B cell (primary cell): ENCODE measurements at places on chromosomes 3 and 15. TPM values are rescaled to one million over a fixed set of nuclear protein-coding genes. Genes with fewer than 3 reads are reported as not detected.

Gene NMNAT3
- total RNA-seq, result 2.7 and 3.3 TPM in 2 replicates

Gene GABRR3
- total RNA-seq, result not detected in 2 replicates

Gene GOLGA6L7
- total RNA-seq, result not detected in 2 replicates

Gene GMNC
- total RNA-seq, result not detected in 2 replicates

Gene TMEM266
- not detected in 2 replicates for total RNA-seq

Gene TMEM89
- total RNA-seq, result not detected in 2 replicates

Gene COL6A6
- total RNA-seq, result not detected in 2 replicates

Gene BUB1B
- 2.9 and 4.4 TPM in 2 replicates for total RNA-seq

Gene DUOXA1
- 0.74 TPM in 1 of 2 replicates, not detected in the other for total RNA-seq

Gene CCR3
- not detected in 2 replicates for total RNA-seq

- no peaks in the 10 kb centered on the region for H3K36me3 ChIP-seq
- H3K27me3 ChIP-seq, result no peaks in the 10 kb centered on the region
- peaks cover 8% of the 10 kb centered on the region for H3K4me1 ChIP-seq
- H3K27ac ChIP-seq, result peak overlapping the region; percentile 40
- H3K4me3 ChIP-seq, result no peak overlapping the region
These were observed 229.7 kb upstream of the TBL1XR1 start for GRCh38 chr3:177426878-177427495.

DNA sequence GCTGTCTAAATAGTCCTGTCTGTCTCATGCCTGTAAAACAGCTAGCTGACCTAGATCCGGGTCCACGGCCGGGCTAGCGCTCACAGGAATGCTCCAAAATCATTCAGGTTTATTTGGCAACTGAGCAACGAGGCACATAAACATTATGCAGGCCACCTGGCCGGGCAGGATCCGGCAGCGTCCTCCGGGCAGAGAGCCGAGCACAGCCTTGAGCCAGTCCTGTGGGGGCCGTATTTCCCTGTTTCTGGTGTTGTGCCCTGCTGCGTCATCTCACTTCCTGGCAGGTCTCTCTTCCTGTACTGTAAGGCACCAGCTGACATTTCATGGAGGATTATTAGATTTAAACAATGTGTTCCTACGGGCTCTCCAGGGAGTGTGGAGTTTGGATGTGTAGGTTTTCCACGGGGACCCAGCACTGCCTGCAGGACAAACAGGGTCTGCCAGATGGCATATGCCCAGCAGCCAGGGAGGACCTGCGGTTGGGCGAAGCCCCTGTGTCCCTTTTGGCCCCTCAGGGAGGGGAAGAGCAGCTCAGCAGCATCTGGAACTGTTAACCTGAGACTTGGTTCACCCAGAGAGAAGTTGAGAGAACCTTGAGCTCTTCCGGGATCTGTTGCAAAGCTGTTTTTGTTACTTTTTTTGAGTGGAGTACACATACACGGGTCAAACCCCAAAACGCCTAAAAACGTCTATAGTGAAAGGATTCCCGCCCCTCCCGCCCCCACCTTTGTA, 16.6 kb upstream of the LRRK1 start:
- no peak overlapping the region for H3K27ac ChIP-seq
- DNase-seq, result no peak
- H3K36me3 ChIP-seq, result no peaks in the 10 kb centered on the region
- peak overlapping the region; percentile 5 for H3K4me3 ChIP-seq
- no peaks in the 10 kb centered on the region for H3K27me3 ChIP-seq
- no peaks in the 10 kb centered on the region for H3K4me1 ChIP-seq

GRCh38 chr3:114571363-114571762, 277.5 kb downstream of the TIGIT start:
- peaks cover 5% of the 10 kb centered on the region for H3K4me1 ChIP-seq
- H3K36me3 ChIP-seq, result no peaks in the 10 kb centered on the region
- no peak overlapping the region for H3K4me3 ChIP-seq
- H3K27ac ChIP-seq, result no peak overlapping the region

DNA sequence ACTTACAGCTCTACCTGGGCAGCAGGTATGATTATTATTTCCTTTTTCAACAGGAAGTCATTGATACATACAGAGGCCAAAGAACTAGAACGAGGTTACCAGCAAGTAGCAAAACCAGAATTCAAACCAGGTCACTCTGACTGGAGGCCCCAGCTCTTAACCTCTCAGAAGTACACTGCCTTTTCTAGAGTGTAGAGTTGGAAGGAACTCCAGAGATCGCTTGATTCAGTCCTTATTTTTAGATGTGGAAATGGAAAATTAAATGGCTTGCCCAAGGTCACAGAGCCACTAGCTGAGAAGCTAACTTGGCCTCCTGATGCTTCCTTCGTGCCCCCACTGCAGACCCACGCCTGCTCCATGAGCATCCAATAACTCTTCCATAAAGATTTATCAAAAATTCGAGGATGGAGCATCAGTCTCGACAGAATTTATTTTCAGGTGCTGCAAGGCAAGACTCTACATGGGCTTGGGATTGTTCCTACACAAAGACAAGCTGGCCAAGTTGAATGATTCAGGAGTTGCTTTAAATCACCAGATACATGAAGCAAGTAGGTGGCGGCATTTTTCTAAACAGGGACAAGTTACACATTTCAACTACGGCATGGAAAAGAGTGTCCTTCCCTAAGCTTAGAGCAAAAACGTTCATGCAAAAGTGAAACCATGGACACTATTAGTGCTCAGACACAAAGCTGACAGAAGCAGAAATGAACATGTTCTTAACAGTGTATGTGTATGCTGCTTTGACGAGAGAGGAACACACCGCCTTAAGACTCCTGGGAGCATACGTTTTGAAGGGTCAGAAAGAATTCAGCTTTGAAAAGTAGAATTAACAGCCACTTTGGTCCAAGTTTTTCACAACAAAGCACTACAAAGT, 235.7 kb downstream of the THRB start:
- H3K4me3 ChIP-seq, result no peak overlapping the region
- no peaks in the 10 kb centered on the region for H3K27me3 ChIP-seq
- no peaks in the 10 kb centered on the region for H3K36me3 ChIP-seq
- H3K4me1 ChIP-seq, result no peaks in the 10 kb centered on the region
- H3K27ac ChIP-seq, result no peak overlapping the region

DNA sequence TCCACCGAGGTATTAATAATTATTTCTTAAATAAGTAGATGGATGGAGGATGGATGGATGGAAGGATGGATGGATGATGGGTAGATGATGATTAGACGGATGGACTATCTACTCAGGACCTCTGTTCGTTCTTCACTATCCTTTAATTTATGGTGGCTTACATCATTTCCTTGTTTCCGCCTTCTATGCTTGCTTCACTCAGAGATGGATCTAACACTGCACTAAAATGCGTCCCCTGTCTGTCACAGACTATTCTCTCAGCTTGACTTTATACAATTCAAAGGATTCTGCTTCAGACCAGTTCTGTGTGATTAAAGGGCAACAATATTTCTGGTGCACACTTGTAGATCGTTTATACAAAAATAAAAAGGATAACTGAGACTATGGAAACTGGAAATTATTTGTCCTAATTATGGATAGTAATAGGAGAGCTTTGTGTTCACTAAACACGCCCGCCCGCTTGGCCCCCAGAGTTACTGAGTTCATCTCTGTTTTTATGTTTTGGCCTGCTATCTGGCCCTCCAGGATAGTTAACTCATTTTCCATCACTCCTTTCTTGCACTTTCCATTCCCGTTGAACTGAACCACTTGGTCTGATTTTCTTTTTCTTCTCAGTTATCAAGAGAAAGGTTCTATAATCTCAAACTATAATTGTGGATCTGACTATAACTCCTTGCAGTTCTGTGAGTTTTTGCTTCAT, 41.4 kb upstream of the CA12 start:
- H3K4me1 ChIP-seq, result no peaks in the 10 kb centered on the region
- no peak overlapping the region for H3K4me3 ChIP-seq
- DNase-seq, result no peak
- H3K27ac ChIP-seq, result no peak overlapping the region
- no peaks in the 10 kb centered on the region for H3K36me3 ChIP-seq

DNA sequence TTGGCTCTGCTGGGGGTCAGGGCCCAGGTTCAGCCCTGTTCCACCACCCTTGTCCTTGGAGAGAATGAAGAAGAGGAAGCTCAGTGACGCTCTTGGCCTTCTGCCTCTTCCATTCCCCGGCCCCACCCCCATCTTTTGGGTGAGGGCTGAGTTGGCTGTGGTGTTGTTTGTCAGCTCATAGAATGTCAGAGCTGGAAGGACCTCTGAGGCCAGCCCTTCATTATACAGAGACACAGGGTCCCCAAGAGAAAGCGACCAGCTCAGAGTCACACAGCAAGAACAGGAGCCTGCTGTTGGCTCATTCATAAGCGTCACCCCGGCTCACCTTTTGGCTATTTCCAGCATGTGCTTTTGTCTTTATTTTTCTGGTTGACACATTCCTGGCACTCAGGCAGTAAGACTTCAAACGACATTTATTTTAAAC, 68.2 kb downstream of the AAGAB start:
- no peak overlapping the region for H3K4me3 ChIP-seq
- H3K27ac ChIP-seq, result no peak overlapping the region
- H3K36me3 ChIP-seq, result peaks cover 90% of the 10 kb centered on the region

- DNase-seq, result no peak
- H3K4me1 ChIP-seq, result peaks cover 10% of the 10 kb centered on the region
- H3K27ac ChIP-seq, result no peak overlapping the region
- H3K27me3 ChIP-seq, result no peaks in the 10 kb centered on the region
These were observed 24.7 kb downstream of the CPN2 start for GRCh38 chr3:194326192-194326967.

DNA sequence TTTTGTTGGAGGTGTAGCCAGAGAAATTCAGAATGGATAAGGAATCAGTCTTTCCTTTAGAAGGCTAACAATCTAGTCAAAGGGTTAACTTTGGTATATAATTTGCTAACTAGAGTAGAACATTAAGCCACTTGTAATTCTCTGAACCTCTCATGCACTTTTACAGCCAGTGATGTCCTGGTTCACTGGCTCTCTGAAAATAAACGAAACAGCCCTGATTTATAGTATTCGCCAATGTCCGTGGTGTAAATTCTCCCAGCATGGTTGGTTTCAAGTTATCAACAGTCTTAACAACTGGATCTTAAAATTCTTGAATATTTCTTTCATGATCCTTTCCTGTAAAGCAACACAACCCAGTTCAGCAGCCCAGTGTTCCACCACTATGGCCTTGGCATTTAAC, 500.4 kb upstream of the CDIN1 start:
- no peaks in the 10 kb centered on the region for H3K27me3 ChIP-seq
- no peaks in the 10 kb centered on the region for H3K4me1 ChIP-seq
- H3K4me3 ChIP-seq, result no peak overlapping the region
- DNase-seq, result no peak
- H3K27ac ChIP-seq, result no peak overlapping the region

- no peak overlapping the region for H3K4me3 ChIP-seq
- no peak overlapping the region for H3K27ac ChIP-seq
- H3K36me3 ChIP-seq, result no peaks in the 10 kb centered on the region
- no peaks in the 10 kb centered on the region for H3K4me1 ChIP-seq
- no peaks in the 10 kb centered on the region for H3K27me3 ChIP-seq
- no peak for DNase-seq
These were observed 12.1 kb upstream of the THSD4 start for GRCh38 chr15:71103102-71103676.

GRCh38 chr15:56323435-56323834, 41.8 kb upstream of the TEX9 start:
- no peaks in the 10 kb centered on the region for H3K36me3 ChIP-seq
- H3K27ac ChIP-seq, result no peak overlapping the region
- DNase-seq, result no peak
- no peaks in the 10 kb centered on the region for H3K4me1 ChIP-seq
- H3K4me3 ChIP-seq, result no peak overlapping the region

GRCh38 chr3:113560831-113561623, 28.7 kb downstream of the SIDT1 start:
- H3K36me3 ChIP-seq, result peaks cover 12% of the 10 kb centered on the region
- H3K27me3 ChIP-seq, result no peaks in the 10 kb centered on the region
- no peak overlapping the region for H3K4me3 ChIP-seq
- DNase-seq, result no peak

DNA sequence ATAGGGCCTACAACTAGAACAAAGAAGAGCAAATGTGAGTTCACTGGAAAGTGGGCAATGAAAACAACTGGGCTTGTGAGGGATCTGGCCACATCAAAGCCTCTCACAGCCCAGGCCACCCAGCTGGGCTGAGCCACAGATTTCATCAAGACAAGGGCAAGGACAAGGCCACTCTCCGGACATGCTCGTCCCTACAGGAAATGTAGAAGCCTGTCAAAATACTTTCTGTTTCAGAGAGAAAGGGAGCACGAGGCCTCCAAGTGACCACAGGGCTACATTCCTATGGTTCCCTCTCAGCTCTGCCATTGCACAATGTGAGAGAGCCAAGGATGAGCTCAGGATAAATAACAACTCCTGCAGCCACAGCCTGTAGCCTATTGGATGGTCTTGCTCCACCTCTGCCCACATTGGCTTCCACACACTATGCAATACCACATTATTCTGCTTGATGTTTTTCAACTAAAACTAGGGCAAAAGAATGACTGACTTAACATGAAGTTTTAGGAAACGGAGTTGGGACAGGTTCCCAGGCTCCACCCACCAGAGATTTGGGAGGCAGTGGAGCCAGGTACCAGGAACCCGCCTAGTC, 12.1 kb downstream of the TBC1D2B start:
- no peak overlapping the region for H3K4me3 ChIP-seq
- H3K36me3 ChIP-seq, result no peaks in the 10 kb centered on the region
- no peaks in the 10 kb centered on the region for H3K27me3 ChIP-seq
- no peak for DNase-seq
